ENCODE measurements at places on chromosomes 4 and X.

DNA sequence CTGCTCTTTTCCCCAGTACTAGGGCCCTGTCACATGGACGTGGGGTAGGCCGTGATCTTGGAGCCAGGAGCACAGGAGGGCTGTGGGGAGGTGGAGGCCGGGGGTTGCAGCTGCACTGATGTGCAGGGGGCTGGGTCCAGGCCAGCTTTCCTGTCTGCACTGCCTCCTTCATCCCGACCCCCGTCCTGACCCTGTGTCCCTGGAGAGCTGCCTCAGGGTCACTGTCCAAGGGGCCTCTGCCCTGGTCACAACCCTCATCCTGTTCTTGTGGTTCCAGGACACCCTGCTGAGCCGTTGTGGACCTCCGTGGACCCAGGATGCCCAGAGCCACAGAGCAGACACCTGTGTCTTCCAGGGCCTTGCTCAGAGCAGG is 91.7 kb upstream of the ADRA2C start:
- no peak for DNase-seq

DNA sequence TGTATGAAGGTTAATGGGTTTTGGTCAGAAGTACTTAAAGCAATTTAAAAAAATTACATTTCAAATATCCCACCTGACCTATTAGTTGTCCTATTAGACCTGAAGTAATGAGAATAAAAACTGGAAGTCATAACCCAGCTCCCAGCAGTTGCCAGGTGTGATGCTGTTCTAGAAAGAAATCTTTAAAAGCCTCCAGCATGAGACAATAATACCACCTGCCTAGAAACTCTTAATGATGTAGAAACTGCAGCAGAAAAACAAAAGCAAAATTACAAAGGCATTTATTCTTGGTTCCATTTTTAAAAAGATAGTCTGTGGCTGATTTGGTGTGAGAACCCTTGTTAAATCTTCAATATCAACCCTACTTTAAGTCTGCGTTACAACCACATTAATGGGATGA is 1137.7 kb upstream of the TENM3 start:
- no peak for DNase-seq

- DNase-seq, result no peak
Measured at GRCh38 chr4:151887031-151887815, 126.4 kb upstream of the GATB start.

GRCh38 chrX:42934020-42934726 is 156.2 kb upstream of the PPP1R2C start:
- DNase-seq, result no peak

DNA sequence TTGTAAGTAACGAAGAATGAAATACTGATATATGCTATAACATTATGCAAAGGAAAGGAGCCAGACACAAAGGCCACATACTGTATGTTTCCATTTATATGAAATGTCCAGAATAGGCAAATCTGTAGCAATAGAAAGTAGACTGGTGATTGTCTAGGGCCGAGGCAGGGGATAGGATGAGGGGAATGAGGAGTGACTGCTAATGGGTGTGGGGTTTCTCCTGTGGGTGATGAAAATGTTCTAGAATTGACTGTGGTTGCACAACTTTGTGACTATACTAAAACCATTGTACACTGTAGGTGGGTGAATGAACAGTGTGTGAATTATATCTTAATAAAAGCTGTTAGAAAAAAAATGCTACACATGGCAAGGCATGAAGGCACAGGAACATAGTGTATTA is 19.9 kb upstream of the SUPT20HL1 start:
- DNase-seq, result no peak

DNA sequence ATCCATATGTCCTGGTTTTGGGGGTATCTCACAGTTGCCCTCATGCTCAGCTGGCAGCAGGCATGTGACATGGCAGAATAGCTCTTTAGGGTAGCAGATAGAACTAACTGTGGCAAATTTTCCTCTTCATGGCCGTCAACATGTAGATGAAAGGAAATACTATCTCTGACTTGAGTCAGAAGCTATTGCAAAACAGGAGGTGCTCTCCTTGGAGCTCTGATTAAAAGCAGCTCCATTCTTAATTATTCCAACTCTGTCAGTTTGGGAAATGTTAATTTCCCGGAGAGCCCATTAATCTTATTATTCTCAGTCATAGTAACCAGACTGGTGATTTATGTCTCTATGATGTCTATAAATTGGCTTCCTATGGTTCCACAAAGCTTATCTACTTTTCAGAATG is 18.2 kb downstream of the IL13RA1 start:
- no peak for DNase-seq

GRCh38 chrX:43860646-43861370 is 21.4 kb downstream of the MAOB start:
- DNase-seq, result no peak

DNA sequence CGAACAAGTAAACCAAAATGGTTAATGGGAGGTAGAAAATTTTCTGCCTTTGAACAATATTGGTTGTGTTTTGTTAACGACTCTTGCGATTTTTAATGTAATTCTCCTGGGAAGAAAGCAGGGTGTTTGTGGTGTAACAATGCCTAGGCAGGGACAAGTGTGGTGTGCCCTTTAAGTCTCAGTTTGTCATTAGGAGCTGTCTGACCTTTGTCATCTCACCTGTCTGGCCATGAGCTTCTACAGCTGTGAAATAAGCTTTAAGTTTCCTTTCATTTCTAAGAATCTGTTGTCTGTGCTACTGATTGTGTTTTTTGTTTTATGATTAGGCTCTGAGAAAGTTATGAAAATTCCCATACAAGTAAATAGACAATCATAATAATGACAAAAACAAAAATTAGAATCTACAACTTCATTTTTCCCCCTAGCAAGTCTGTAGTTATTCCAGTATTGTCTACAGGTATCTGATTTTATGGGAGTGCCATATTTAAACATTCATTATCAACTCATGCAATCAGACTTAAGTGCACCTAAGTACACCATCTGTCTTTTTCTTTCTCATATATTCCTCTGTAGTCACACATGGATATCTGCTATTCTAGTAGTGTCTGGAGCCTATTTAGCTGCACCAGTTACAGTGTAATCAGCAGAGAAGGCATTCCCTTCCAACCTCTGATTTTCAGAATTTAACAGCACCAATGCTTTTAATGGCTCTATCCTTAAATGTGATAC is 203.5 kb downstream of the PPARGC1A start:
- no peak for DNase-seq

- no peak for DNase-seq
Measured at GRCh38 chr4:20984576-20984836, 284.2 kb downstream of the PACRGL start.

DNA sequence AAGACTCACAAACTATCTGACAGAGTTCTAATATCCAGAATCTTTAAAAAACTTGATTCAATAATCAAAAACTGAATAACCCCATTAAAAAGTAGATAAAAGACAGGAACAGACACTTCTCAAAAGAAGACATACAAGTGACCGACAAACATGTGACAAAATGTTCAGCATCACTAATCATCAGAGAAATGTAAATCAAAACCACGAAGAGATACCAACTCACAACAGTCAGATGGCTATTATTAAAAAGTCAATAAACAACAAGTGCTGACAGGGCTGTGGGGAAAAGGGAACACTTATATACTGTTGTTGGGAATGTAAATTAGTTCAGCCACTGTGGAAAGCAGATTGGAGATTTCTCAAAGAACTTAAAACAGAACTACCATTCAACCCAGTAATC is 138.1 kb upstream of the RASGEF1B start:
- no peak for DNase-seq

DNA sequence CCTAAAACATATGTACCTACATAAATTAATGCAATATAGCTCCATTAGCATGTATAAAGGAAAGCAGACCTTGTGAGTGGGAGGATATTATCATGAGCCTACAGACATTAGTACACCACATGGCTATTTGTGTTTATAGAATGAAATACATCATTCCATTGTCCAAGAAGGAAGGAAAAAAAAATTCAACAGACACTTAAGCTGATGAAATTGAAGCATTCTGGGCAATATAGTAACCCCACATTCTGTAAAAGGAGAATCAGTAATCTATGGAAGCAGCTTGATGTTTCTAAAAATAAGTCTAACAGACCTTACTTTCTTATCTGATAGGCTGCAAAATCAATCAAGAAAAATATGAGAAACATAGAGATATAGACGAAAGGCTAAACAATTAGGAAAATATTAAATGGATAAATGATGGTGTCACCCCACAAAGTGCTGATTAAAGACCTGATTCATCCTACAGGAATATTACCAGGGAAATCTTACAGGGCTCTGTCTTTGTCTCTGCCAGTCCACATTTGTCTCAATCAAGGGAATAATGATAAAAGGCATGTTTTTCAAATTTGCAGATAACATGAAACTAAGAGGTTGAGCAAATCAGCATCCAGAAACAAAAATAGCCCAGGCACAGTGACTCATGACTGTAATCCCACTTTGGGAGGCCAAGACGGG is 76.8 kb downstream of the COMMD8 start:
- DNase-seq, result no peak

- no peak for DNase-seq
Measured at GRCh38 chrX:141341743-141342142, 99.4 kb upstream of the SPANXC start.

DNA sequence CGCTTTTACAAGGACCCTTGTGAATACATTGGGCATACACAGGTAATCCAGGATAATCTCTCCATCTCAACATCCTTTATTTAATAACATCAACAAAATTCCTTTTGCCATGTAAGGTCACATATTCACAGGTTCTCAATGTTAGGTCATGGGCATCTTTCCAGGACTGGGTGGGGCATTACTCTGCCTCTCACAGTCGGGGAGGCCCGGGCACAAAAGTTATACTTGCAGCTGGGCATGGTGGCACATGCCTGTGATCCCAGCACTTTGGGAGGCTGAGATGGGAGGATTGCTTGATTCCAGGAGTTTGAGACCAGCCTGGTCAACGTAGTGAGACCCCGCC is 93.7 kb upstream of the AP1S2 start:
- DNase-seq, result no peak

GRCh38 chr4:159003420-159004253 is 99.2 kb upstream of the RAPGEF2 start:
- no peak for DNase-seq

DNA sequence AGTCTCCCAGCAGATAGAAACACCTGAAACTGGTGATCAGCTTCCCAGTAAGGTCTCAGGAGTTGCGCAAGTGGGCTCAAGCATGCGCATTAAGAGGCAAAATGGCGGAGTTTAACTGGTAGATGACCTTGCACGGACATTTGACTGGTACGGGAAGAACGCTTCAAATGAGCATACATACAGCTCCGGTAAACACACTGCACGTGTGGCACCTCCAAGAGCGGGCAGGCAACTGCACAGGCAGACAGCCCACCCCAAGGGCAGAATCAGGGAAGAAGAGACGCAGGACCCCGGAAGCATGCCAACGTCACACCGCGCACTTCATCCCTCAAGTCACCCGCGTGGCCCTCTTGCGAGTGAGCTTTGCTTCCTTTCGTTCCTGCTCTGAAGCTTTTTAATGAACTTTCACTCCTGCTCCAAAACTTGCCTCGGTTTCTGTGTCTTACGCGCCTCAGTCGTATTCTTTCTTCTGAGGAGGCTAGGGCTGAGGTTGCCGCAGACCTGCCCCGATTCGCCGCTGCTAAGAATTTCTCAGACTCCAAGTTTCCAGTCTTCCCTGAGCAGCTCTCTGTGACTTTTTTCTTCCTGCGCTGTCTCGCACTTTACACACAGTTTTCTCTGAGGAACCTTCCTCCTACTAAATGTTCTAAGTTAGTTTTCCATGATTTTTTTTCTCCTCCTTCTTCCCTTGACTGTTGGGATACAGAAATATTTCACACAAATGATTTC is 180.7 kb upstream of the ZFP42 start:
- no peak for DNase-seq

DNA sequence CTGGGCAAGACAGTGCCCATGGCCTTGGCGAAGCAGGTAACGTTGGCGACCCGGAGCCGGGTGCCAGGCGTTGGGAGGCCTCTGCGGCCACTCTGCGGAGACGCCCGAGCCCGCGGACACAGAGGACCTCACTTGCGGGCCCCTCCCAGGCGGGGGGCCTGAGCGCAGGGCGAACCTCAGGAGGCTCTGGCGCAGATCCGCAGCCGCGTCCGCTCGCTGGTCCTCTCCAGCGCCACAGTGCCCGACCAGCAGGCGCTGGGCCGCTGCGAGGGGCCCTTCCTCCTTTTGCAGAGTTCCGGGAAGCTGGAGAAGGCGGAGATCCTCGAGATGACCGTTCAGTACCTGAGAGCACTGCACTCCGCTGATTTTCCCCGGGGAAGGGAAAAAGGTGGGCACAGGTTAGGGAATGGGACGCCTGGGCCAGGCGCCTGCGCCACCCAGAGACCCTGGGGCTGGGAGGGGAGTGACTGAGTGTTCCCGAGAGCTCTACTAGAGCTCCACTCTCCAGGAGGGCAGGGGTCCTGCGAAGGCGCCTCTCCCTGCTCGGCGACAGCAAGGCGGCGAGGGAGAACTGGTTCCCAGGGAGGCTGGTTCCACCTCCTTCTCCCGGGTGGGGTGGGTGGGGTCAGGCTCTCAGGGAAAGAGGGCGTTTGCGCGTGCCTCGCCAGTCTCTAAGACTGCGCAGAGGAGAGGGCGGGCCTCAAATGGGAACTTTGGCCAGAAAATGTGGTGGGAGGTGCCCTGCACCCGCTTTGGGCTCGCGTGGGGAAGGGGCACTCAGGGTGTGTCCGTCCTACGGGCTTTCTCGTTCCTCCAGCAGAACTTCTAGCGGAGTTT is 1.4 kb downstream of the HELT start:
- DNase-seq, result no peak

DNA sequence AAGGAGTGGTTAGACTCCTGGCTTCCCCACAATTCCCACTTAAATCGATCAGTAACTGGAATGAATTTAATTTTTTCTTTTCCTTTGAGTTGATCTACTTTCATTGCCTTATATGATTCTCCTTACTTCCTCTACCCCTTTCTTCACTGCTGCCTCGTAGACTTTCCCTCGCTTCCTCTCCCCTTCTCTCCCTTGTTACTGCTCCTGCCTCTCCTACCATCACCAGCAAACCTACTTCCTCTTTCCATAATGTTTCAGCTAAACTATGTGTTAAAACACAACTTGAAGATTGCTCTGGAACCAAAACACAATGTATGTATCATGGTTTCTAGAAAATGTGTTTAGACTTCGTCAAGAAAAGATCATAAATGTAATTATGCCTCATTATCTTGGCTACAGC is 132.0 kb upstream of the TET2 start:
- DNase-seq, result no peak

Data from activated naive CD4-positive, alpha-beta T cell (primary cell).